ENCODE measurements at places on chromosomes 16 and 17.

DNA sequence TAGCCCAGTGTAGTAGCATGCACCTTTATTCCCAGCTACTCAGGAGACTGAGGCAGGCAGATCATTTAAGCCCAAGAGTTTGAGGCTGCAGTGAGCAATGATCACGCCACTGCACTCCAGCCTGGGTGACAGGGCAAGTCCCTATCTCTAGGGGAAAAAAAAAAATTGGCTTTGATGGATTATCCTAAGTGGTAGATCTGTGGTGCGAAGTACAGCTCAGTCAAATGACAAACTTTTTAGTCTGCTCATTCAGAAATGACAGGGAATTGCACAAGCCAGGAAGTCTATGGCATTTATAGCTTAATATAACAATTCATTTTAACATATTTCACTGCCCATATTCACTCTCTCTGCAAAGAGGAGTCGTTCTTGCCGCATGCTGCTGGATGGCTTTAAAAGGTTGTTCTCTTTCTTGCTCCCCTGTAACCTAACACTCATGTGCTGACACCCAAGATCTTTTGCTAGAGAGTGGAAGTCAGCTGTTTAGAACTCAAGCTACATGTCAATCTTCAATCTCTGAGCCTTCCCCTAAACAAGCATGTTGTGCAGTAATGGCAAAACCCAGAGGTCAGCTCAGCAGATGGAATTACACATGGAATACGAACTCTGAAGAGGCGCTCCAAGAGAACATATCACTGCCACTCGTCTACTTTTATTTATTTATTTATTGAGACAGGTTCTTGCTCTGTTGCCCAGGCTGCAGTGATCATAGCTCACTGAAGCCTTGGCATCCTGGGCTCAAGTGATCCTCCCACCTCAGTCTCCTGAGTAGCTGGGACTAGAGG is 32.8 kb downstream of the RNF157 start:
- DNase-seq = no peak

GRCh38 chr17:32523017-32523680 is 36.4 kb downstream of the CDK5R1 start:
- no peak for DNase-seq

DNA sequence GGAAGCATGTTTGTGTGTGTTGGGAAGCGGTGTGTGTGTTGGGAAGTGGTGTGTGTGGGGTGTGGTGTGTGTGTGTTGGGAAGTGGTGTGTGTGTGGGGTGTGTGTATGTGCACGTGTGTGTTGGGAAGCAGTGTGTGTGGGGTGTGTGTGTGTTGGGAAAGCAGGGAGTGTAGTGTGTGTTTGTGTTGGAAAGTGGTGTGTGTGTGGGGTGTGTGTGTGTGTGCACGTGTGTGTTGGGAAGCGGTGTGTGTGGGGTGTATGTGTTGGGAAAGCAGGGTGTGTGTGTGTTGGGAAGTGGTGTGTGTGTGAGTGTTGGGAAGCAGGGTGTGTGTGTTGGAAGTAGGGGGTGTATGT is 785 bp upstream of the NOD2 start:
- DNase-seq = no peak

DNA sequence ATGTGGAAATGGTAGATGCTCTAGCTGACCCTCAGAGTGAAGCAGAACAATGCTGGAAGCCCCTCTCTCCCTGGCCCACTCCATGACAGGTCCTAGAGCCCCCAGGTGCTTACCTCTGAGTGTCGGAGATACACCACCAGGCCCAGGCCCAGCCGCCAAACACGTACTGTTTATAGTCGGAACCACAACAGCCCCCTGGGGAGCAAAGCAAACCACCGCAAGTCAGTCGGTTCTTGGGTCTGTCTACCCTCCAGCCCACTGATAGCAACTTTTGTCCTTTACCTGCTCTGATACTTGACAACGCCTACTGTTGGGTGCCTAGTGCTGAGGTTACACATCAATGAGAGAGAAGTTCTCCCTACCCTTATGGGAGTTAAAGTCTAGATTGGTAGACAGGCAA is 8.7 kb downstream of the FLOT2 start:
- no peak for DNase-seq

DNA sequence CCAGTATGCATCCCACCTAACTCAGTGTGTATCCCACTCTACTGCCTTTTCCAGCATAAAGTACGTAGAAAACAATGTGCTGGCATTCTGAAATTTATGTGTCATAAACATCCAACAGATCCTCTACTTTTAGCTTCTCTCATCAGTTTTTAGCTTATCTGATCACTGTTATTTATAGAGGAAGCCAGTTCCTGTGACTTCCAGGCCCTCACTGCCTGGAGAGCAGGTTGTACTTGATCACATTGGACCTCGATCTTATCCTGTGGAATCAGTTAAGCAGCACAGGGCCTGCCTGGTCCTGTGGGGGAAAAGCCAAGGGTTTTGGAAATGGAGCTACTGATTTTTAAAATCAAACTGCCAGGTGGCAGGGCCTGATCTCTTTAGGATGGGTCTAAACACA is 30.8 kb downstream of the PRSS54 start:
- DNase-seq = no peak

GRCh38 chr16:57048095-57048494 is 44.3 kb upstream of the CPNE2 start:
- DNase-seq = no peak

GRCh38 chr16:48053418-48053745 is 102.4 kb downstream of the ABCC12 start:
- no peak for DNase-seq

Data from stromal cell of bone marrow (primary cell).